Neural crest cell (in vitro differentiated cells): ENCODE measurements at places on chromosomes 13 and 19.

DNA sequence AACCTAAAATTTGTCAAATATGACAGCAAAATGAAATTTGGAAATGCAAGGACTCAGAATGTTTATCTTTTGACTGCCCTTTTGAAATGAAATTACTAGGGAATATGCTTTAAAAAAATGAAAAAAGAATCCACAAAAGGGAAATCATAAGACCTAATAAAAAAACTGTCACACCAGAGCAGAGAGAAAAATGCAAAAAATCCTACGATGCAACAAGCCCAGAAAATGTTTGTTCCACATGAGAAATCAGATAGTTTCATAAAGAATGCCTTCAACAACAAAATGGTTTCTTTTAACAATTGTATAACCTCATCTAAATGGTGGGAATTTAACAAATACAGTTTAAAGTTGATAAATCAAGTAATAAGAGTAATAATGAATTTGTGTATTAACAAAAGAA is 8.0 kb downstream of the LPAR6 start:
- no peak for DNase-seq

DNA sequence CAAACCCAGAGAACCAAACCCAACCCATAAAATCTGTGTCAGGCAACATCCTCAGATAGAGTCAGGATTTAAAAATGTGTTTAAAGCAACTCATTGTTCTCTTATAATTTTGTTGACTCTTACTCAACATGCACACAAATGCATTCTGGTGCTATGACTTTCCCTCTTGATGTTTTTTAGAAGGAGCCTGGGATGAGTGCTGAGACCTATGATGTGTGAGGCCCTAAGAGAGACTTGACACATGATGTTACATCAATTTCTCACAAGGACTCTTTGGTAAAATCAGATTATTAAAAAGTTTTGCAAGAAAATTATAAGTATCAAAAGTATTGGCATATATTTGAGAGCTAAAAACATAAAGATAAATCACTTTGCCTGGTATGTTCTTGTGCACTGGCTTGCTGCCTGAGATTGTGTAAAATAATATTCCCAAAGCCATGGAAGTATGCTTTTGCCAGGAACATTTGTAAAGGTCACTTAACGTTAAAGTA is 173.9 kb downstream of the DCLK1 start:
- no peak for DNase-seq

DNA sequence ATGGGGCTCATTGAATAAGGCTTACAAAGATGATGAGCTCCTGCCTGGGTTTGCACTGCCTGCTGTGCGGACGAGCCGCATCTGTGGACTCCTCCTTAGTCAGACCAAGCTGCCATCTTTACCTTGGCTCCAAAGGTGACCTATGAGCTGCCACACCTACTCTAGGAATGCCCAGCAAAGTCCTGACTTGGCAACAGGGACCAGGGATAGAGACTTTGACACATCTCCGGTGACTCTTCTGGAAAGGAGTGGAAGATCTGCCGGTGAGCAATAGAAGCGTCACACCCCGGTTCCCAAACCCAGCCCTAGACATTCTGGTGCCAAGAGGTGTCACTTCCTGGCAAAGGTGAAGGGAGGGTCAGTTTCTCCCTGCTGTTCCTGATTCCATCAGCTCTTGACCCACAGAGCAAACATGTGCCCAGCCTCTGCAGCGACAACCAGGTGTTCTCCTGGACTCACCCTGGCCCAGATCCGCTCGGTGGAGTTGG is 50.2 kb upstream of the GTF3A start:
- DNase-seq, result no peak

- DNase-seq, result no peak
These were observed 34.9 kb downstream of the CAB39L start for GRCh38 chr13:49409008-49409407.

GRCh38 chr13:87403748-87404432 is 267.3 kb upstream of the SLITRK5 start:
- DNase-seq, result no peak

GRCh38 chr19:49807058-49807903 is 5.8 kb downstream of the FUZ start:
- no peak for DNase-seq
